ENCODE measurements at places on chromosomes 12 and 14. TPM values are rescaled to one million over a fixed set of nuclear protein-coding genes. Genes with fewer than 3 reads are reported as not detected.
A peak's percentile ranks its signal among the peaks of the same experiment; 100 is the strongest.

PRH2 gene
- total RNA-seq, result not detected

CEP170B gene
- total RNA-seq, result 11.0 TPM

SIX6 gene
- total RNA-seq, result not detected

DNA sequence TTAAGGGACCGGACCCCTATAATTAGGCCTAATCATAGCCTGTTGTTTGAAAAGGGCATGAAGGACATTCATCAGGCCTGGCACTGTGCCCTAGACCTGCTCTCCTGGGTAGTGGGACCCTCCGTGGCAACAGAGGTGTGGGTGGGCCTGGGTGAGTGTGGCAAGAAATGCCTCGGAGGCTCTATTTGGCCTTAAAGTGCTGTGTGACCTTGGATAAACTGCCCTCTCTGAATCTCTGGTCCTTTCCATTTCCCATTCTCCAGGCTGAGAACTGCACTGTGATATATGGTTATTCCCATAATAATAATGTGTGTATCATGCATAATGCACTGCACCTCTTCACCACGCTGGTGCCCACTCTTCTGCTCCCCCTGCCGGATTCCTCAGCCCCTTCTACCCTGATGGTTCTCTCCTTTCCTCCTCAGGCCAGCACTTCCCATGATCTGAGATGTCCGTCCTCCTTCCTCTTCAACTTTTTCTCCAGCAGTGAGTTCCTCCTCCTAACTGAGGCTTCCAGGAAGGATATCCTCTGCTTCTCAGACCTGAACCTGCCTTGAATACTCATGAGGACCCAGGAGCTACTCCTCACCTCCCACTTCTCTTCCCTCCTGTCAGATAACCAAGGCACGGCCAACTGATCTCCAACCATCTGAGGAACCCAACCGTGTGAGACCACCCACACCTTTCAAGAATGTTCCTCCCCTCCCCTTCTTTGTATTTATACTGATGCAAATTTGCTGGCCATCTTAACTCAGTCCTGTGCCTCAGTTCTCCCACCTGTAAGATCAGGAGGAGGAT lies 111.0 kb upstream of the PZP start:
- DNase-seq, result no peak
- peaks cover 2% of the 10 kb centered on the region for H3K4me1 ChIP-seq
- H3K4me3 ChIP-seq, result no peak overlapping the region
- H3K27ac ChIP-seq, result no peak overlapping the region
- no peaks in the 10 kb centered on the region for H3K27me3 ChIP-seq

DNA sequence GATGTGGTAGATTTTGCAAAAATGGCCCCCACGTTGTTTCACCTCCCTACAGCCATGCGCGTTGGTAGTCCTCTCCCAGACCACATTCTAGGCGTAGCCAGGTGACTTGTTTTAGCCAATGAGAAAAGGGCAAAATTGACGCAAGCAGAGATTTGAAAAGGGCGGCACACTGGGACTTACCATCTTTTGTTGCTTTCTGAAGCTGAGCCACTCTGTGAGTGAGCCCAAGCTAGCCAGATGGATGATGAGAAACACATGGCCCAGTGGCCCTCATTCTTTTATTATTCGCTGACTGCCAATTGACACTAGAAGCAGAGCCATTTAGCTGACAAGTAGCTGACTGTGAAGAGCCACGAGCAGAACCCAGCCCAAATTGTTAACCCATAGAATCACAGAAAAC lies 142.0 kb upstream of the GZMB start:
- H3K4me1 ChIP-seq, result no peaks in the 10 kb centered on the region
- DNase-seq, result no peak
- no peak overlapping the region for H3K27ac ChIP-seq
- no peaks in the 10 kb centered on the region for H3K27me3 ChIP-seq

DNA sequence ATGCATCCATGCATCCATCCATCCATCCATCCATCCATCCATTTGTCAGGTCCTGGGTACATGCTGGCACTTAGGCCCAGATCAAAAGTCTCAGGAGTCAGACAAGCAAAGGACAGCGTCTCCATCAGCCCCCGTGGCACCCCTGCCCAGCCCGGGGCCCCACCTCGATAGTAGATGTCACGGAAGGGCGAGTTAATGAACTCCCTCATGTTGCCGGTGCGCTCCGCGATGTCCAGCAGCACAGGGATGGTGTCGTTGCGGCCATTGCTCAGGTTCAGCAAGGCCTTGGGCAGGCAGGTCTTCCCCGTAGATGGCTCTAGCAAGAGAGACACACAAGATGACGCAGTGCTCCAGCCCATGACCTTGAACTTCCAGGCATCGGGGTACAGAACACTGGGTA lies 30.4 kb downstream of the TRPV4 start:
- no peaks in the 10 kb centered on the region for H3K36me3 ChIP-seq
- H3K27me3 ChIP-seq, result no peaks in the 10 kb centered on the region
- no peak for DNase-seq
- H3K4me1 ChIP-seq, result no peaks in the 10 kb centered on the region
- H3K4me3 ChIP-seq, result no peak overlapping the region

DNA sequence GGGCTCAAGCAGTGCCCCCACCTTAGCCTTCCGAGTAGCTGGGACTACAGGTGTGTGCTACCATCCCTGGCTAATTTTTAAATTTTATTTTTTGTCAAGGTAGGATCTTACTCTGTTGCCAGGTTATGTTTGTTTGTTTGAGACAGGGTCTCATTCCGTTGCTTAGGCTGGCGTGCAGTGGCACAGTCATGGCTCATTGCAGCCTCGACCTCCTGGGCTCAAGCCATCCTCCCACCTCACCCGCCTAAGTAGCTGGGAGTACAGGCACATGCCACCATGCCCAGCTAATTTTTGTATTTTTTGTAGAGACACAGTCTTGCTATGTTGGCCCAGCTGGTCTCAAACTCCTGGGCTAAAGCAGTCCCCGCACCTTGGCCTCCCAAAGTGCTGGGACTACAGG lies 83.3 kb upstream of the KCNH3 start:
- no peaks in the 10 kb centered on the region for H3K4me1 ChIP-seq
- no peak overlapping the region for H3K4me3 ChIP-seq
- H3K27ac ChIP-seq, result no peak overlapping the region

GRCh38 chr12:71840231-71840847 lies 780 bp downstream of the TBC1D15 start:
- no peaks in the 10 kb centered on the region for H3K27me3 ChIP-seq
- H3K4me1 ChIP-seq, result peaks cover 8% of the 10 kb centered on the region
- H3K36me3 ChIP-seq, result peaks cover 4% of the 10 kb centered on the region

GRCh38 chr14:68789821-68790643 lies 2.8 kb downstream of the ZFP36L1 start:
- peaks cover 24% of the 10 kb centered on the region for H3K36me3 ChIP-seq
- peak overlapping the region; percentile 100 for H3K27ac ChIP-seq
- peaks cover 49% of the 10 kb centered on the region for H3K27me3 ChIP-seq
- no peak for DNase-seq

GRCh38 chr12:59578254-59578653 lies 17.6 kb upstream of the SLC16A7 start:
- no peaks in the 10 kb centered on the region for H3K27me3 ChIP-seq
- no peaks in the 10 kb centered on the region for H3K4me1 ChIP-seq
- no peak for DNase-seq
- H3K4me3 ChIP-seq, result no peak overlapping the region

DNA sequence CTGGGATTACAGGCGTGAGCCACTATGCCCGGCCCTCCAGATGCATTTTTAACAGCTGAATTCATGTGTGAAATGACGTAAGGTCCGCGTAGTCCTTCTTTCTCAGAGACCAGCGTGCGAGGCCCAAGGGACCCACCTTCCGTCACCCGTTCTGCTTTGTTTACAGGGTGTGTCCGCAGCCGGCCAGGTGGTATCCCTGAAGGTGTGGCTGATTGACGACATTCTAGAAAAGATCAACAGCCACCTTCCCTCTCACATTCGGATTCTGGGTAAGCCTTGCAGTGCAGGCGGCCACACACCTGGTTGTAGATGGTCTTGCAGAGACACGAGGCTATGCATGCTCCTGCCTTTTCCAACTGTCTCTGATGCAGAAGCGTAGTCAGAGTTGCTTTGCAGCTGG lies 9.9 kb downstream of the PUS1 start:
- DNase-seq, result no peak
- H3K27me3 ChIP-seq, result no peaks in the 10 kb centered on the region
- H3K36me3 ChIP-seq, result peaks cover 57% of the 10 kb centered on the region
- no peaks in the 10 kb centered on the region for H3K4me1 ChIP-seq

DNA sequence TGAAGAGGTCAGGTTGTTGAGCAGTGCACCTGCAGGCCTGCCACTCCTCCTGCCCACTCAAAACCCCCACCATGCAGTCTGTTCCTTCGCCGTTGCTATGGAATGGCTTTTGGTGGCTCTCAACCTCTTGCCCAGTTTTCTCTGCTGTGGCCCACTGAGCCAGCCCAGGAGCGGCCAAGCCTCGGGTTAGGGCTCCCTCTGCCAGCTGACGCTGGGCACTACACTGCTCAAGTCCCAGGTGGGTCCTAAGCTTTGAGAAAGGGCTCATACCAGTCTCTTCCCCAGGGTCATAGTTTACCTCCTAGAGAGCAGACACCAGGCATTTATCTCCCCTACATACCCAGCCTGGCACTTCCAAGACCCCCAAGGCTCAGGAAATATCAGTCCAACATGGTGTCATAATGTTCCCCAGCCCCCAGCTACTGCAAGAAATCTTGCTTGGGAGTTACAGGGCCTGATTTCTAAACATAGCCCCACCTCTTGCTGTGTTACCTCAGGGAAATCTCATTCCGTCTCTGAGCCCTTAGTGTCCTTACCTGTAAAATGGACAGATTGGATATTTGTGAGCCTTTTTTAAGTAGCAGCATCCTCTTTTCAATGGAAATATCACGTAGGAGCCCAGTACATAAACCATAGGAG lies 59.4 kb downstream of the TSPAN11 start:
- H3K27me3 ChIP-seq, result no peaks in the 10 kb centered on the region
- peaks cover 39% of the 10 kb centered on the region for H3K36me3 ChIP-seq
- H3K4me3 ChIP-seq, result no peak overlapping the region
- peaks cover 10% of the 10 kb centered on the region for H3K4me1 ChIP-seq
- no peak for DNase-seq
- H3K27ac ChIP-seq, result no peak overlapping the region
